ENCODE measurements at places on chromosomes 1 and 21.

GRCh38 chr1:205922806-205923205 is 20.4 kb downstream of the SLC26A9 start:
- H3K27me3 ChIP-seq: no peaks in the 10 kb centered on the region
- H3K36me3 ChIP-seq: no peaks in the 10 kb centered on the region
- H3K27ac ChIP-seq: no peak overlapping the region
- no peaks in the 10 kb centered on the region for H3K4me1 ChIP-seq

DNA sequence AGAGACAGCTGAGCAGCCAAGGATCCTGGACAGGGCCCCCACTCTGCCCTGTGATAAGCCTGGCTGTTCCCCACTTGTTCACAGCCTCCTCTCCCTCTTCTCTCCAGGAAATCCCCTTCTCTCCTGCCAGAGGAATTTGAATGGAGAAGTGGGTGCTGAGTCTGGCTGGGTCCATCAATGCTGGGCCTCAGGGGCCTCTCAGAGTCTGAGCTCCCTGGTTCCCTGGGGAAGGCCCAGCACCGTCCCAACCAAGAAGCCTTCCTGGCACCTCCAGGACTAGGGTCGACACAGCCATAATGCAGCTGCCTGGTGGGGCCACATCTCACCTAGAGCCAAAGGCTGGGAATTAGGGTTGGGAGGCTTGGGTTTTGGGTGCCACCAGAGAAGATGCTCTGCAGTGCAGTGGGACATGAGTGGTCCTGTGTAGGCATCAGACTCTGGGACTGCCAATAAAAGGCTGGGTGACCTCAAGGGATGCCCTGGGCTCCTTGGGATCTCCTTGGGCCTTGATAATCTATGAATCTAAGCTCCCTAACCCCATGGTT is 2.5 kb downstream of the MYBPH start:
- H3K36me3 ChIP-seq: no peaks in the 10 kb centered on the region
- no peak for DNase-seq
- no peaks in the 10 kb centered on the region for H3K4me1 ChIP-seq
- no peak overlapping the region for H3K4me3 ChIP-seq
- no peaks in the 10 kb centered on the region for H3K27me3 ChIP-seq

- no peaks in the 10 kb centered on the region for H3K27me3 ChIP-seq
- H3K4me1 ChIP-seq: no peaks in the 10 kb centered on the region
- no peak for DNase-seq
- no peak overlapping the region for H3K4me3 ChIP-seq
Measured at GRCh38 chr1:112983537-112984131, 27.6 kb upstream of the SLC16A1 start.

DNA sequence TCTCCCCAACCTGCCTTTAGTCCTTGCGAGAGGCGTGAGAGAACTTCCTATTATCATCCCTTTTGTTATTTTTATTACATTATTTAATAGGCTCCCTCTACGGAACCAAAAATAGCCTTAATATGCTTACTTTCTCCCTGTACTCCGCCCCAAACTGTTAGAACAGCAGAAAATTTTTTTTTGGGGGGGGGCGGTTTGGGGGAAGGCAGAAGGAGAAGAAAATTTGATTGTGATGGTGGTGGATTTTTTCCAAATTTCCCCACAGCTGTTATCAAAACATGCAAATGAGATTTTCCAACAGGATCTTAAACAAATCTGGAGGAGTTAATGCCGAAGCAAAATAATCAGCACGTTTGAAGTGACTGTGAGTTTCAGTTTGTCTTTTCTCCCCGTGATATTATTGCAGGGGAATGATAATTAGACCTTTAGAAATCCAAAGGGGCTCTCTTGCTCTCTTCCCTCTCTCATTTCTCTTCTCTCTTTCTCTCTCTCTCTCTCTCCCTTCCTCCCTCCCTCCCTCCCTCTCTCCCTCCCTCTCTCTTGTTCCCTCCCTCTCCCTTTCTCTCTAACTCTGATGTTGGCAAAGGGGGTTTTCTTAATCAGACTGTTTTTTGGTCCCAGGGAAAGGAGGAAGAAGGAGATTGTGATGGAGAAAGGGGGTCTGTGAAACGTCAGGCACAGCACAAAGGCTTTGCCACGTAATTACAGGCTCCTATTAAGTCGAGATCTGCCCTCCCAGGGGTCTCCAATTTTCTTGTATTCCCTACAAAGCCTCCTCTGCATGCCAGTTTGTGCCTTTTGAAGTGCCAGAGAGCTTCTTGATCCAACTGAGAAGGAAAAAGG is 1.1 kb upstream of the PRRX1 start:
- no peak overlapping the region for H3K4me3 ChIP-seq
- H3K4me1 ChIP-seq: peaks cover 20% of the 10 kb centered on the region
- peaks cover 73% of the 10 kb centered on the region for H3K27me3 ChIP-seq
- no peaks in the 10 kb centered on the region for H3K36me3 ChIP-seq

DNA sequence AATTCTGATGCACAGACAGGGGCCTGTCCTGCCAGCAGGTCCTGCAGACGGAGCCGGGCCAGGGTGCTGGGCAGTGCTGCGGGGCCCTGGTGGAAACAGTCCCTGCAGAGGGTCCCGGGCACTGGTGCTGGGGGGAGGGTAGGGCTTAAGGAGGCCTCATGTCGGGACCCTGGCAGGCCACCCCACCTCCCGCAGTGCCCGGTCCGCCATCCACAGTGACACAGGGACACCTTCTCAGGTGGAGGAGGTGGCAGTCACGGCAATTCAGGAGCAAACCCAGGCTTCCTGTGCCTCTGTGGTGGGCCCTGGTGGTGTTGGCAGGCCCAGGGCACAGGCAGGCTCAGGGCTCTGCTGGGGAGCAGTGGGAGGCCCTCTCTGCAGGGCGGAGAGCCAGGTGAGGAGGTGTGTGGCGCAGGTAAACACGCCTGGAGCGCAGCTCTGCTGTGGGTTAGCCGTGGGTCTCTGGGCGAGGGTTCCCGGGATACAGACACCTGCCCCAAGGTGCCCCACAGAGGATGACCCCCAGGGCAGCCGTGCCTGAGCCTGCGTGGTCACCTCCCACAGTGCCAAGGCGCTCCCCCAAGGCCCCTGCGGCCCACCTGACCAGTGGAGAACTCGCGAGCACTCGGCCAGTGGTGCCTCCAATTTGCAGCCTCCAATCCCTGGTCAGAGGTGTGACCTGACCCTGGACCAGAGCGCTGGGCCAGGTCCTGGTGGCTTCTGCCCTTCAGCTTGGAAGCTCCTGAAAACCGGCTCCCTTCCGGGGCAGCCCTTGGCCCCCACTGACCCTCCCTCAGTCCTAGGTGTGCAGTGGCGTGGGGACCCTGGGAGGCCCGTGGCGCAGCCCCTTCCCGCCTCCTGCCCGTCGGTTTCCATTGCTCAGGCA is 19.2 kb downstream of the COL18A1 start:
- H3K4me3 ChIP-seq: no peak overlapping the region
- no peaks in the 10 kb centered on the region for H3K27me3 ChIP-seq

DNA sequence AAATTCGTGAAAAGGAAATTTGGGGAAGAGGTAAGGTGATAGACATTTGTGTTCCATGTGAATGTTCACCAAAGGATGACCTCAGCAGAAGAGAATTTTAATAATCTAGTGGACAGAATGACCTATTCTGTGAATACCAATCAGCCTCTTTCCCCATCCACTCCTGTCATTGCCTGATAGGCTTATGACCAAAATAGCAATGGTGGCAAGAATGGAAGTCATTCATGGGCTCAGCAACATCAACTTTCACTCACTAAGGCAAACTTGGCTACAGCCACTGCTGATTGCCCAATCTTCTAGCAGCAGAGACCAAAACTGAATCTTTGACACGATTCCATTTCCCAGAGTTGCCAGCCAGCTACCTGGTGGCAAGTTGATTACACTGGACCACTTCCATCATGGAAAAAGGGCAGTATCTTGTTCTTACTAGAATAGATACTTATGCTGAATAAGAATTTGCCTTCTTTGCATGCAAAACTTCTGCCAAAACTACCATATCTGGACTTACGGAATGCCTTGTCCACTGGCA is 348.7 kb upstream of the PBX1 start:
- no peak for DNase-seq
- no peak overlapping the region for H3K4me3 ChIP-seq
- no peaks in the 10 kb centered on the region for H3K4me1 ChIP-seq
- H3K27me3 ChIP-seq: no peaks in the 10 kb centered on the region
- H3K36me3 ChIP-seq: no peaks in the 10 kb centered on the region

- DNase-seq: no peak
- no peaks in the 10 kb centered on the region for H3K27me3 ChIP-seq
- no peaks in the 10 kb centered on the region for H3K4me1 ChIP-seq
- no peaks in the 10 kb centered on the region for H3K36me3 ChIP-seq
- no peak overlapping the region for H3K4me3 ChIP-seq
- no peak overlapping the region for H3K27ac ChIP-seq
Measured at GRCh38 chr1:169070547-169070946, 35.9 kb upstream of the ATP1B1 start.

DNA sequence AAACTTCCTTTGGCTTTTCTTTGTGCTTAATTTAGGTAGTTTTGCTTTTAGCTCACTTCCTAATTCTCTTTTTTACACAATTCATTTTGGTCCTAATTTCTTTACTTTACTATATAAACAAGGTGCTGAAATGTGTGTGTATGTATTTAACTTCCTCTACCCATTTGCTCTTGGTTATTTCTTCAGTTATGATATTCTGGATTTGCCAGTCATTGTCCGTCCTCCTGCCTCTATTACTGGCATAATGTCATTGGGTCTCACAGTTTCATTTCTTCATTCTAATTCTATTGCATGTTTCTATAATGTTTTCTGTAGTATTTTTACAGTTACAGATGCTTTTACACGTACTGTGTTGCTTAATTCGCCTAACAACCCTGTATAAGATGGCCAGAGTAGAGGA is 96.2 kb downstream of the ZMYM4 start:
- no peaks in the 10 kb centered on the region for H3K4me1 ChIP-seq
- no peak overlapping the region for H3K4me3 ChIP-seq
- DNase-seq: no peak
- H3K36me3 ChIP-seq: peaks cover 10% of the 10 kb centered on the region

DNA sequence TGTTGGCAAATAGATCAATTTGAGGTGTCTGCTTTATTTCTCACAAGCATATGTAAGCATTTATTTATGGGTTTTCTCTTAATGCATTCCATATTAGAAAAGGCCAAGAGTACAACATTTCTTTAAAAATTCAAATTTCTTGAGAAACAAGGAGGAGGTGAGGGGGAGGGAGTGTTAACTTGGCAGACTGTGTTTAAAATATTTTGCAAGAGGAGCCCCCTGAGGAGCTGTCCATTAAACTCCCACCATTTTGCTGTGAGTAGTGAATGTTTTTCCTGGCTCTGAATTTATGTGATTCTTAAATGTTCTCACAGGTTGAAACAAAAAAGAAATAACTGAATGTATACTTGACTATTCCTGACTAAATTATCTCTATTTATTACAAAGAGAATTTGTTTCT is 363.8 kb downstream of the PTPRC start:
- DNase-seq: no peak
- no peaks in the 10 kb centered on the region for H3K4me1 ChIP-seq
- no peak overlapping the region for H3K4me3 ChIP-seq
- H3K27ac ChIP-seq: no peak overlapping the region

GRCh38 chr1:44472620-44473525 is 67.8 kb downstream of the RNF220 start:
- no peaks in the 10 kb centered on the region for H3K4me1 ChIP-seq
- H3K27me3 ChIP-seq: no peaks in the 10 kb centered on the region
- H3K36me3 ChIP-seq: no peaks in the 10 kb centered on the region
- H3K4me3 ChIP-seq: no peak overlapping the region
- no peak overlapping the region for H3K27ac ChIP-seq

GRCh38 chr1:150578272-150579109 is 919 bp downstream of the MCL1 start:
- peaks cover 28% of the 10 kb centered on the region for H3K4me1 ChIP-seq
- H3K27me3 ChIP-seq: no peaks in the 10 kb centered on the region
- DNase-seq: peak; percentile 26
- H3K4me3 ChIP-seq: peak overlapping the region; percentile 84
